Pons (tissue), 1 donor: ENCODE measurements at places on chromosomes 7 and 10.

DNA sequence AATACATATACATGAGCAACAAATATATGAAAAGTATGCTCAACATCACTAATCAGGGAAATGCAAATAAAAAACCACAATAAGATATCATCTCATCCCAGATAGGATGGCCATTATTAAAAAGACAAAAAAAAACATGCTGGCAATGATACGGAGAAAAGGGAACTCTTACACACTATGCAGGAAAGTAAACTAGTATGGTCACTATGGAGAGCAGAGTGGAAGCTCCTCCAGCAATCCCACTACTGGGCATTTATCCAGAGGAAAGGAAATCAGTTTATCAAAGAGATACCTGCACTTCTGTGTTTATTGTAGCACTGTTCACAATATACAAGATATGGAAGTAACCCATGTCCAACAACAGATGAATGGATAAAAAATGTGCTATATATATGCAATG lies 217.5 kb downstream of the SDK1 start:
- DNase-seq: no peak

- DNase-seq: no peak
These were observed 41.1 kb downstream of the SUGCT start for GRCh38 chr7:40175725-40176510.

GRCh38 chr7:80039251-80039884 lies 95.3 kb upstream of the GNAI1 start:
- no peak for DNase-seq

- no peak for DNase-seq
These were observed 6.1 kb upstream of the HOXA2 start for GRCh38 chr7:27108390-27109127.

- no peak for DNase-seq
These were observed 83.4 kb downstream of the NEURL1 start for GRCh38 chr10:103576862-103577261.

- no peak for DNase-seq
These were observed 139.6 kb upstream of the GDF10 start for GRCh38 chr10:47160261-47160908.

DNA sequence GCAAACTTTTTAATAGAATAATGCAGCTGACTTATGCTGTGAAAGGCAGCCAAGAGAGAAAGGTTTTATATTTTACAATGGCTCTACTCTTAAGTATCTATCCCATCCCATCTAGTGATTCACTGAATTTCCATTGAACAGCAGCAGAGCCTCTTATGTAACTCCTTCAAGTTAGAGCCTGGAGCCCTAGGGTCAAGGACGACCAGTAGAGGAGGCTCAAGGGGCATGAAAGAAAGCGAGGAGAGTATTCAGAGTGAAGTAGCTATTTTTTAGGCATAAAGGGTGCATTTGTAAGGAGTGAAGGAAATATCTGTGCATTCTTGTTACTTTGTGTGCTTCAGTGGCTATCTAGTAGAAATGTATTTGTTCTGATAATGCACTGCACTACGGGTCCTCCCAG lies 180.2 kb upstream of the TPK1 start:
- no peak for DNase-seq

DNA sequence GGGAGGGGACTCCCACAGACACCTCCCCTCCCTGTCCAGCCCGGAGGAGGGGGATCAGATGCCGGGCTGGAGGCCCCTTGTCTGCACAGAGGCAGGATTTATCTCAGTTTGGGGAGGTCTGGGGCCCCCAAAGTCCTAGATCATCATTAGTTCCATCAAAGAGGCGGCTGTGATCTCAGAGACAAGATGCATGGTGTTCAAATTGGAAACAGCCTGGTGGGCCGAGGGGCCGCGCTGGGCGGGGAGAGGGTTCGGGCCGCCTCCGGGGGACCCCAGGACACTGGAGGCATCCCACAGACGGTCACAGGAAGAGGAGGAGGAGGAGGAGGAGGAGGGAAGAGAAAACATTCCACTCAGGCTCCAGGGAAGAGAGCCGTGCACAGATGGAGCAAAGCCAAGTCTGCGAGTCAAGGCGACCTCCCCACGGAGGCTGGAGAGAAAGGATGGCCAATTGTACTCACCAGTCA lies 69.5 kb upstream of the CUX1 start:
- no peak for DNase-seq

GRCh38 chr10:17429490-17429889 lies 24.9 kb downstream of the ST8SIA6 start:
- DNase-seq: no peak

- DNase-seq: no peak
These were observed 167.7 kb downstream of the GFRA1 start for GRCh38 chr10:116105264-116105663.

DNA sequence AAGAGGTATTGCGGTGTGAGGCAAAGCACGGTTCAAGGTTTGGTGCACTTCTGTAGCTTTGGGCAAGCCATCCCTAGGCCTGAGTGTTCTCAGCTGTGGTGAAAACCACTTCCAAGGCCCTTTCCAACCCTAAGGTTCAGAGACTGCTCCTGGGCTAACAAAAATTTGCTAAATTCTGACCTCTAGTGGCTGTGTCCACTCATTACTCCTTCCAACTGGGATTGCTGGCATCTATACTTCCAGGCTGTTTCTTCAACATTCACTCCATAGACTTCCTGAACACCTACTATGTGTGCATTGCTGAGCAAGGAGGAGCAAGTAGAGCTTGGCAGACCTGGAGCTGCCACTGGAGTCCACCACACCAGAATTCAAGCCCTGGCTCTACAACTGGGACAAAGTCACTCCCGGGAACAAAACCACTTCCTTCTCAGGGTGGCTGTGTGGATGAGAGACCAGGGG lies 29.3 kb upstream of the SH3PXD2A start:
- peak; percentile 81 for DNase-seq

- peak; percentile 66 for DNase-seq
These were observed 25.5 kb downstream of the VOPP1 start for GRCh38 chr7:55546814-55547213.

GRCh38 chr10:91614225-91614624 lies 18.6 kb downstream of the PPP1R3C start:
- DNase-seq: no peak

DNA sequence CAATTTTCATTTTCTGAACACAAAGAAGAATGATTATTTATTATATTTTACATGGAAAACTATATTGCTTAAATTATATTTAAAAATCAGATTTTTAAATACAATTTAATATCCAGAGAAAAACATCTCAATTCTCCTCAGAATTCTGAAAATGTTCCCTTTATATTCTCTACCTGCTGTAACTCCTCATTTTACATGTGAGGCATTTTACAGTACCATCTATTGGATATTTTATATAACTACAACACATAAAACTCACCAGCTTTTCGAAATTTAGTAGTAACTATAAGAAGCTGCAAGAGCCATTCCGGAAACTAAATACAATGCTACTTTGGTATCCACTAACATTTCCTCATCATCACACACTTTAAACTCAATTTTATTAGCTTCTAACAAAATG lies 264.6 kb downstream of the DGKB start:
- DNase-seq: no peak

GRCh38 chr10:121667948-121668313 lies 69.7 kb upstream of the FGFR2 start:
- DNase-seq: no peak

GRCh38 chr7:71843676-71844075 lies 568.5 kb downstream of the CALN1 start:
- DNase-seq: peak; percentile 63

DNA sequence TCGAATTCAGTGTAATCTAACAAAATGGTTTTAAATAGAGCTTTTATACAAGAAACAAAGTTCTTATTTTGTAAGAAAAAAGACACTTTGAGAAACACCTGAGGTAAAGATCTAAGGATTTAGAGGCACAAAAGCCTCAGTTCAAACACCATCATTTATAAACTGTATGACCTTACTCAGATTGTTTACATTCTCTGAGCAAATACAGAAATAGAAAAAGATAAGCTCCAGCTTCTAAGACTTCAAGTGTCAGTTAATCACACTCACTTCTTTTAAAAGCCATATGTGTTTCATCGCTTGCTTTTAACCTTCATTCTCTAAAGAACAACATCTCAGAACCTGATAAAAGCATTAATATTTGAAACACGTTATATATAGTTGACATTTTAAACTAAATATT lies 27.9 kb downstream of the CADPS2 start:
- DNase-seq: no peak

DNA sequence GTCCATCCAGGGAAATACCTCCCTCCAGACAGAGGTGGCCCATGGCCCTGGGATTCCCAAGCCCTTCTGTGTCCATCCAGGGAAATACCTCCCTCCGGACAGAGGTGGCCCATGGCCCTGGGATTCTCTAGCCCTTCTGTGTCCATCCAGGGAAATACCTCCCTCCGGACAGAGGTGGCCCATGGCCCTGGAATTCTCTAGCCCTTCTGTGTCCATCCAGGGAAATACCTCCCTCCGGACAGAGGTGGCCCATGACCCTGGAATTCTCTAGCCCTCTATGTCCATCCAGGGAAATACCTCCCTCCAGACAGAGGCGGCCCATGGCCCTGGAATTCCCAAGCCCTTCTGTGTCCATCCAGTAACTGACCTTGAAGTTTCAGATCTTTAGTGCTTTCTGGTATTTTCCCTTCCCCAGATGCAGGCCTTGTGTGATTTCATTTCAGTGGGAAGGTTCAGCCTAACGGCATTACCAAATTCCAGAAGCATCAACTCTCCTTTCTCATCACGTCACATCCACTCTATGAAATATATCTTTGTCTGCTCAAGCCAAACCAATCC lies 28.8 kb upstream of the DIP2C start:
- DNase-seq: no peak

DNA sequence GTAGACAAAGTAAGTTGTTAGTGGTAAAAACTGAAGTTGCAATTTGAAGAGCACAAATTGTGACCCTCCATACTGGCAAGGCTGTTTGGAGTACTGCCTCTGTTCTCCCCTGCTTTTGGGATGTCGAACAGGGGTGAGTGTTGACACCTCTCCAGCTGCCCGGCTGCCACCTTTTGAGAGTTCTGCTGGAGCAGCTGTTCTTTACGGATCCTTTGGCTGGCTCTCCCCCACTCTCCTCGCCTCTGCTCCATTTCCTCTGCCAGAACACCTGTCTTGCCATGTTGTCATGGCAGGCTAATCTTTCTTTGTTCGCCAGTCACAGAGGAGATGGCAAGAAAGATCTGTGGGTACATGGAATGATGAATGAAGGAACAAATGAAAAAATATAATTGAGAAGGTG lies 34.9 kb downstream of the INSYN2A start:
- DNase-seq: no peak

DNA sequence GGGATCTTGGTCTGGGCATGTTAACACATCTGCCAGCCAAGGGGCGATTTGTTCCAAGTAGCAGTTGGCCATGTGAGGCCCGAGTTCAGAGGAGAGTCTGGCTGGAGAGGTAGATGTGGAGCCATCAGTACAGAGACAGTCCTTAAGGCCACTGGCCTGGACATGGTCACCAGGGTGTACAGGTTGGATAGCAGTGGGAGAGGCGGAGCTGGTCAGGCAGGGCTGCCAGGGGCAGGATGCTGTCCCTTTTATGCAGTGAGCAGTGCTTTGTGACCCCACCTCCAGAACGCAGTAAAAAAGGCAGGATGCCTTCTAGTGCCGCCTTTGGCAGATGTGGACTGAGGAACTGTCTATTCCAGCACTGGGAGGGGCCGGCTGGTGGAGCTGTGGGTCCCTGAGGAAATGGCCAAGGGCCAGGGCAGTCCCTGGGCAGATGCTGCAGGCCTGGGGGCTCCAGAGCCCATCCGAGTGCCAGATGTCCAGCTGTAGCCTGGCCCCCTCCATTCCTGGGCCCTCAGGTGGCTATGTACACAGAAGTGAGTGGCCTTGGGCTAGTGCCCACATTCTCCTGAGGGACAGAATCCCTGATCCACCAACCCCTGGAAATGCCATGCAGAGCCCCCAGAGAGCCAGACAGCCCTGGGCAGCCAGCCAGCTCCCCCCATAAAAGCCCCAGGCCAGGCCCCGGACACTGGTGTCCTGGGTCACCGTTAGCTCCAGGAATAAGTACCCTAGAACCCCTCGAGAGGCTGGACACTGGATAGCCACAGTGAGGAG lies 17.2 kb upstream of the MYL7 start:
- DNase-seq: no peak

GRCh38 chr7:3092468-3092867 lies 48.8 kb upstream of the CARD11 start:
- peak; percentile 37 for DNase-seq

DNA sequence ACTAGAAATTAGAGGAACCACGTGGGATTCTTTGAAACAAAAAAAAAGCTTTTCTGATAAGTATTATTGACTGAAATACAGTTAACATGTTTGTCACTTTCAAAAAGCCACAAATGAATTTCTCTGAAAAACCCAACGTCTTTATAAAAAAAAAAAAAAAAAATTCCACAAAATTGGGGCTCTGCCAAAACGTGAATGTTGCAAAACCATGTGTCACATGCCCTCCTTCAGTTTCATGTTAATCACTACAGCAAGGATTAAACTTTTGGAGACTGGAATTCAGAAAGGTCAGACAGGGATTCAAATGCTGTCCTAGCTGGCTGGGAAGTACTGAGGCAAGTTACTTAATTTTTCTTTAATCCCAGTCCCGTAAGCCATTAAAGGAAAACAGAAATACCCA lies 278.0 kb upstream of the KLF14 start:
- DNase-seq: no peak

GRCh38 chr10:60368875-60369546 lies 20.7 kb downstream of the ANK3 start:
- peak; percentile 69 for DNase-seq

DNA sequence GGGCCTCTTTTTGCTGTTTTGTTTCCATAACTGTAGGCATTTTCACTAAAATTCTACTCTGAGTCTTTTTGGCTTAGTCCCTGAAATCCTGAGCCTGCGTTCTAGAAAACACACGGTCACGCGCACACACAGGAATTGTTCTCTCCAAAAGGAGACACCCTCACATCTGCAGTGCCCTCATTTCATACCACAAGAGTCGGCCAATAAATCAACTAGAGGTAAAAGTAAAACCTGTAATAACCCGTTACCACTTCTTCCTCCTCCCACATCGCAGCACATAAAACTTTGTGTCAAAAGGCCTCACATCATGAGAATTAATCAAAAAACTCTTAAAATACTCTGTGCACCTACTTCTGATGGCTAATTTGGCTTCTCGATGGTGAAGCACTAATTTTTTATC lies 133.3 kb upstream of the MGMT start:
- DNase-seq: no peak

- peak; percentile 81 for DNase-seq
These were observed 2.8 kb downstream of the PKD1L1 start for GRCh38 chr7:47945261-47946015.

DNA sequence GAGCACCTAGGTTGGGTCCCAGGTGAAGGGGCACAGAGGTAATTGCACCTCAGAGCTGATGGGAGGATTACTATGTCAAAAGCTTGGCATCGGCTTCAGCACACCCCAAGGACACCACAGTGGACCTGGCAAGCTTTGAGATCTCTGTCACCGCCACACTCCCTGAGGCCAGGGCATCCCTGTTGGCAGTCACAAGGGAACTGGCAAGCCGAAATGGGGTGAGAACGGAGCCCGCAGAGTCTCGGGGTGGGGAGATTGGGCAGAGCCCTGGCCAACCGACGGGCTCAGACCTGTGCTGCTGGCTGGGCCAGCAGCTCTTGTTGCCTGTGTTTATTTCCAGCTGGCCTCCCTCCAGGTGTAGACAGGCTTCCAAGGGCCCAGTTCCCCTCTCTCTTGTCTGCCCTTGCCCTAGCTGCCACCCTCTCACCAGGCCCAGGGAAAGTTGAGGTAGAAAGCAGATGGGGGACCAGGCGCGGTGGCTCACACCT lies 2.5 kb downstream of the HSPB1 start:
- peak; percentile 78 for DNase-seq

GRCh38 chr10:29702273-29703164 lies 67.7 kb upstream of the SVIL start:
- no peak for DNase-seq

GRCh38 chr7:14954035-14954434 lies 51.5 kb upstream of the DGKB start:
- no peak for DNase-seq
